ENCODE measurements at places on chromosomes 16 and 17.
A peak's percentile ranks its signal among the peaks of the same experiment; 100 is the strongest.

DNA sequence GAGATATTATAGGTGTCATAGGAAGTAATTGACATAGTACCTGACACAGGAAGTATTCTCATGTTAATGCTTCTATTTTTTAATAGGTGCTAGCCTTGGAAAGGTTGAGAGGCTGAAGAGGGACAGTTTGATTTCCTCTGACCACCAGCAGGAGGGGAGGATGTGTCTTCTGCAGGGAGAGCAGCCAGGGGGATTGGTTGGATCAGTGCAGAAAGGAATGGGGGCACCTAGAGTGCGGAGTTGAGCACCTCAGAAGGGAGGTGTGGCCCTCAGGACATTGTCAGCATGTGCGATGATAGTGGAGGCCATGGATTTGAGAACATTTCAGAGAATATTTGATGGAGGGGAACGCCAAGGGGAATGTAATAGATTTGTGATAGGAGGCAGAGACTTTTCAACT lies 23.4 kb downstream of the HAPSTR1 start:
- no peak for DNase-seq

DNA sequence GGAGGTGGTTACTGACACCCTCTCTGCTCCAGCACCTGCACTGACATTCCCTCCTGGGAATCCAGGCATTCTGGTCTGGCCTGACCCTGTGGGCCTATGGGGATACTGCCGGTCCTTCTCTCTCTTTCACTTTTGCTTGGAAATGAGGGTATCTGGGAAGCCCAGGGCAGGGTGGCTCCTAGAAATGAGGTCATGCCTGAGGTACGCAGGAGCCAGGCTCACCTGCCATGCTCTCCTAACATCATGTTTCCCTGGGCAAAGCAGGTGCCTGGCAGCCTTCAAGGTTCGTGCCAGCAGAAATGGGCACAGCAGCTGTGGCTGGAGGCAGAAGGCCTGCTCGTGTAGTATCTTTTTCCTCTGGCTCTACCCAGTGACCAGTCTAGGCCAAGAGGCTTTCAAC lies 3.3 kb downstream of the ITGA3 start:
- DNase-seq = no peak

DNA sequence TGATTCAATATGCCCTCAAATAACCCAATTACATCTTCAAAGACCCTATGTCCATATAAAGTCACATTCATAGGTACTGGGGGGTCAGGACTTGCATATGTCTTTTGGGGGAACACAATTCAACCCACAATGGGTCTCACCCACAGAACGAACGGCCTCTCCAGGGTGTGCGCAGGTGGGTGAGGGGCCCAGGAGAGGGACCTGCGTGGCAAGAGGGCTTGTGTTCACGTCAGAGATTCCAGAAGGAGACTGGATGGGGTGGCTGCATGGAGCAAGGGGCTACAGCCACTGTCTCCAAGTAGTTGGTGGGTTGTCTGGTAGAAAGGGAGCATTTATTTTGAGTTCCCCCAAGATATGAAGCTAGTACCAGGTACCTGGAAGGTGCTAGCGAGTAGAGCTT lies 212.2 kb downstream of the SEC14L1 start:
- no peak for DNase-seq

- DNase-seq = no peak
Measured at GRCh38 chr17:38461683-38462082, 33.4 kb downstream of the ARHGAP23 start.

DNA sequence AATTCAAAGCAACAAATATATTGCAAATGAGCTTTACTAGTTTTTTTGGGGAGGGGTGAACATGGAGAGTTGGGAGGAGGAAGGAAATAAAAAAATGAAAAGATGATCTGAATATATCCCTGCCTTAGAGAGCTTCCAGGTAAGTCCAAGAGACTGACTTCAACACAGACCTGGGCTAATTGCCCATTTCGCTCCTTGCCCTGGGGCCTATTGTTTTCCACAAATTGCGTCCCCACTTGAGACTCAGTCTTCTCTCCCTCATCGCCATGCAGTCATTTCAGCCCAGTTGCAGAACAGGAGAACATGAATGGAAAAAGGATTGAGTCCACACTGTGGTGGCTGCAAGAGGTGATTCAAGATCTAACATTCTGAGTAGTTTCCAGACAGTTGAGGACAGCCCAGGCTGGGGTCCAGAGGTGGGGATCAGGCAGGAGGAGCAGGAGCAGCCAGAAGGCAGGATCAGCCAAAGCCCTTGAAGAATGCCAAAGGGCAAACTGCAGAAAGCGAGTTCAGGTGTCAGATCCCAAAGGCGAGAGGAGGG lies 21.6 kb upstream of the TOB1 start:
- peak; percentile 50 for DNase-seq

- no peak for DNase-seq
Measured at GRCh38 chr16:66004699-66005098, 361.8 kb upstream of the CDH5 start.

- no peak for DNase-seq
Measured at GRCh38 chr17:70336411-70336810, 167.1 kb downstream of the KCNJ2 start.

DNA sequence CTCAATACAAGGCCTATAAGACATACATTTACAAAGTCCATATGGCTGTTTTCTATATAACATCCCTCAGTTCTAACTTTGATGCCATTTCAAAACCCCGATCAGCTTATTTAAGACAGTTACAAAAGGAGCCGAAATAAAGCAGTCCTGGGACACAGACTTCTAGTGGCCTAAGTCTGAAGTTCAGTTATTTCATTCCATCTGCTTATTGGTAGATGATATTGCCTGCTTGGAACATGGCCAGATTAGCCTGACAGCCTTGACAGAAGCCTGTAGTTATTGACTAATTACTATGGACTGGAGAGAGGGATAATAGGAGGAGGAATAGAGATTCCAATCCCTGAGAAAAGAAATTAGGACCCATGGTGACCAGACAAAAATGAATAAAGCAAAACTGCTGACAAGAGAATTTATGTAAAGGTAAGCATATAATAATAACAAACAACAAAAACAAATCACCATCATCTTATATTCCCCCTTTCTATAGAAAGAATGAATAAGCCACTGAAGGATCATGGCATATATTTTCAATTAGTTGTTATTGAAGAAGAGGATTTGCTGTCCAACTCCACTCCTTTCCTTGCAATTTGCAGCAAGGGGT lies 206.3 kb upstream of the TOM1L1 start:
- DNase-seq = no peak

DNA sequence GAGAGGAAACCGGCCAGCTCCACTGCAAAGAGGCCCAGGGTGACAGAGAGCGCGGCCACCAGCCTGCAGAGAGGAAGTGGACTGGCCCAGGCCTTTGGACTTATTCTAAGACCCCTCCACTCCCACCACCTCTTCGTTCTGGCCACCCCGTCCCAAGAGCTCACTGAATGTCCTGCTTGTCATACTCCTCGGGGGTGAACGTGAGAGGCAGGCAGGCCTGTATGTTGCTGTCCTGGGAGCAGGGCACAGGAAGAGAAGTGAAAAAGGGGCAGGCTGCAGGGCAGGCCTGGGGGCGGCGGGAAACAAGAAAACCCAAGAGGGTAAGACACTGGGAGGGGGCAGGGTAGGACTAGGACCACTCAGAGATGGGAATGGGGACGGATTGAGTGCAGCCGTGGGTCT lies 384 bp downstream of the TMEM107 start:
- DNase-seq = no peak

DNA sequence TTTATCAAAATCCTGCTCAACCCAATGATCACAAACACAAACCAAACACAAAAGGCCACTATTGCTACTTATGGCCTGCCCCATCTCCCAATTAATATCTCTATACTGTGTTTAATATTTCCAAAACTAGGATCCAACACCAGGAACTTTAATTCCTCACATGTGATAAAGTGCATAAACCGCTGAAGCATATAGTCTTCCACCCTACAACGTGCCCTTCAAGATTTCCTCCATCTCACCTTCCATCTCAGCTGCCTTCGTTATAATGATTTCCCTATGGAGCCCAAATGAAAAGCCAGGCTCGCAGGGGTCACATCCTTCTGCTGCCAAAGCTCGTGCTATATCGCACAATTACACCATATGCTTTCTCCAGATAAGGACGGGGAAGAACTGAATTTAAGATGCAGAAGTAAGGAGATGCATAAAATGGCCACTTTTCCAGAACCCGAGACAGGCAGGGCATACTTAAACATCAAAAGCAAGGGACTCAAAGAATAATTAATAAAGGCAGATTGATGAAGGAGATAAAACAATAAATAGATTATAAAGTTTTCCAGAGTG lies 1.8 kb downstream of the MYH10 start:
- no peak for DNase-seq

GRCh38 chr17:48285614-48286013 lies 144.4 kb downstream of the SKAP1 start:
- no peak for DNase-seq

GRCh38 chr17:39404542-39405378 lies 3.3 kb upstream of the FBXL20 start:
- DNase-seq = no peak

DNA sequence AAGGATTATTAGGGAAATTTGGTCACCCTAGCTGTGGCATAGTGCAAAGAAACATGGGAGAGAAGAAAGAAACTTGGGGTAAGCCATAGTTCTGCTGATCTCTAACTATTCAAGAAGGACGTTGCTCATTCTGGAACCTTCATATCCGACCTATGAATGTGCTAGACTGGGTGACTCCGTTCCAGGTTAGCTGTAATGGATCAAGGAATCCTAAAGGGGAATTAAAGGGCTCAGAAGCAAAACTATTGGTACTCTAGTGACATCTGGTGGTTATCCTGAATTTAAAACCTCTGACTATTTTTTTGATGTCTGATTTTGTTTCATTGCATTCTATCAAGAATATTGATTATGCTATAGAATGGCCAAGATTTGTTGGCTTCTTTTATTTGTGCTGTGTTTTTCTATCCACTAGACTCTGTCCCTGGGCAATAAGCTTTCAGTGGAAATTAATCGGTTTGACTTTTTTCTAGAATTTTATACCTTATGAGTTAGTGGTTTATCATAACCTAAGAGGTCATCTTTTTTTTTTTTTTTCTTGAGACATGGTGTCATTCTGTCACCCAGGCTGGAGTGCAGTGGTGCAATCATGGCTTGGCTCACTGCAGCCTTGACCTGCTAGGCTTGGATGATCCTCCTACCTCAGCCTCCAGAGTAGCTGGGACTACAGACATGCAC lies 19.5 kb downstream of the PCTP start:
- DNase-seq = peak; percentile 62

DNA sequence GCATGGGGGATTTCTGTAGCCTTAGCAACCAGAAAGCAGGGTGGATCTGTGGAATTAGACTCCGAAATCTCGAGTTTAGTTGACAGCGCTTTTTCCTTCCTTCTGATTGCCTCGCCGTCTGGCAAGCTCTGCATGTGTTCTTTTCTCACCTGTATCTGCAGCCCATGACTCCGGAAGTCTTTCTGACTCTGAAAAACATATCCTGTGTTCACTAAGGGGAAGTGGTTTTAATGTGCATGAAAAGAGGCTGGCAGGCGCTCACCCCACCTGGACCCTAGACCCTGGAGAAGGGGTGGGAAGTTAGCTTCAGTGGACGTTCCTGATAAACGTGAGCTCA lies 158.5 kb downstream of the RPTOR start:
- no peak for DNase-seq

GRCh38 chr17:63478814-63479494 lies 2.1 kb downstream of the ACE start:
- peak; percentile 46 for DNase-seq

DNA sequence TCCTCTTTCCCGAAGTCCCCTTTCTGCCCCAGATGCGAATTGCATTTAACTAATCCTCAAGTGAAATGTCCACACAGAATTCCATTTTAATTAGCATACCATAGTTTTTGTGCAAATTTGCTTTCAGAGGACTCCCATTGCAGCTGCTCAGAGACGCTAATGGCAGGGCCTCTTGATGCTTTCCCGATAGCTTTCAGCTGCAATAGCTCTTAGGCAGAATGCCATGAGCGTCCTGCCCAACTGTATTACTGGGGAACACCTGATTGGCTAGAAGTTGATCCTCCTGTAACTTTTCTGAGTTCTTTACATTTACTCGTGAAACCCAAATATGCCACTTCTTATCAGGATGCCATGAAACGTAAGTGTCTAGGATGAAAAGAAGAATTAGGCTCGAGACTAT lies 203.0 kb downstream of the UTP18 start:
- no peak for DNase-seq

DNA sequence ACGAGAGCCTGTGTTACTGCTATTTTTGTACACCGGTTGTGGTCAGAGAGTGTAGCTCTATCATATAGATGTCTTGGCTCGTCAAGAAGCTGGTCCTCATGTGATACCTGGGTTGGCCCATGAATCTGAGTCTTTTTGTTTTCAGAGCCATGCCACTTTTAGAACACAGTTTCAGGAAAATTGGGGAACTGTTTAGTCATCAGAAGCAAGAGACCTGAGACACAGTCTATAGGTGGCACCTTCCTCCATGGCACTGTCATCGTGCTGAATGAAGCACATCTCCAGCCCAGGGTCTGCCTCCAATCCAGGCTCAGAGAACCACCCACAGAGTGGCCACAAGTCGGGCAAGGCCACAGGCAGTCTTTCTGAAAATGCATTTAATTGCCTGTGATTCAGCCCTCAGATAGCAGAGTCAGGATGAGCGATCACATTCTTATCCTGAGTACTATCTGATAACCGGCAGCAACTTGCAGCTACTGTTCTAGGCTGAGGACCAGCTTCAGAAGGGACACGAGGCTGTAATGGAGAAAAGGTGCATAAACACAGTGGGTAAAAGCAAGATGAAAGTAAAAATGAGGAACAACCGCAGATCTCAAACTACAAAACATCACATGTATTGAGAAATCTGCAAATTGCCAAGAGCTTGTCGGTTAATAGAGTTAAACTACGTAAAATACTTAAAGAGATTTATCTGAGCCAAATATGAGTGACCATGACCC lies 14.2 kb upstream of the HAPSTR1 start:
- DNase-seq = no peak

DNA sequence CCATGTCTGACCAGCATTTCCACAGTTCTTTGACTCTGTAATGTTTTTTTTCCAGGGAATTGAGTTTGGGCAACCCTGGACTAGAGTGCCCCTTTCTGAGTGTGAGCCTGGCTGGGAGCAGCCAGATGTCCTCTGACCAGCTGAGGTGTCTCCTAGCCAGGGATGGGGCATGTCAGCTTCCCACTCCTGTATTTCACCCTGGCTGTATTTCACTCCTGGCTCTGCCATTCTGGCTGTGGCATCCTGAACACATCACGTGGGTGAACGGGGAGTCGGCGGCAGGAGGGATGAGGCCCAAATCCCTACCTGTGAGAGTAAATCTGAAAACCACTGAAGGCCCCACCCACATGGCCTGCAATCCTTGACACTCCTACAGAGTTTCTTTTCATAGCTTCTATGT lies 31.3 kb downstream of the KDM8 start:
- DNase-seq = no peak

GRCh38 chr17:14813649-14814370 lies 451.3 kb downstream of the PMP22 start:
- peak; percentile 0 for DNase-seq

GRCh38 chr16:69219279-69219678 lies 32.3 kb downstream of the SNTB2 start:
- DNase-seq = no peak

- peak; percentile 59 for DNase-seq
Measured at GRCh38 chr16:55506083-55506482, 2.8 kb upstream of the LPCAT2 start.

- DNase-seq = no peak
Measured at GRCh38 chr16:14668556-14669223, 25.4 kb downstream of the PLA2G10 start.

GRCh38 chr17:56832446-56832845 lies 1.3 kb downstream of the C17orf67 start:
- no peak for DNase-seq
